ENCODE measurements at places on chromosomes 16 and 17.

- DNase-seq = no peak
Observed at GRCh38 chr16:57525761-57526160, 10.6 kb downstream of the CCDC102A start.

- DNase-seq = peak; percentile 72
Observed at GRCh38 chr16:55257966-55258613, 65.9 kb upstream of the IRX6 start.

DNA sequence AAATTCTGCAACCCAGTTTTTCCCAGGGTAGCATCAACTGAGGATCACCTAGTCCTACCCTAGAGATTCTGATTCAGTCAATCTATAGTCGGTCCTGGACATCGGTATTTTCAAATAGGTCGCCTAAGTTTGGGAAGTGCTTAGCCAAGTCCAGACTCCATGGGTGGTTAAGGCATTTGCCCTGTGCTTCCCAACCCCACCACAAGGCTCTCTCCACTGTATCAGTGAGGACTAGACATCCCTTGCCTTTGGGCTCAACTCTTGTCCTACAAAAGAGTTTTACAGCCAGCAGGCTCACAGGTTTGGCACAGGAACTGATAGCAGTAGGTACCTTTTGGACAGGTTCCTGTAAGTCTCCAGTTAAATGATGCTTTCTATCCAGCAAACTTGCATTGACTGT is 13.8 kb downstream of the HYDIN start:
- no peak for DNase-seq

DNA sequence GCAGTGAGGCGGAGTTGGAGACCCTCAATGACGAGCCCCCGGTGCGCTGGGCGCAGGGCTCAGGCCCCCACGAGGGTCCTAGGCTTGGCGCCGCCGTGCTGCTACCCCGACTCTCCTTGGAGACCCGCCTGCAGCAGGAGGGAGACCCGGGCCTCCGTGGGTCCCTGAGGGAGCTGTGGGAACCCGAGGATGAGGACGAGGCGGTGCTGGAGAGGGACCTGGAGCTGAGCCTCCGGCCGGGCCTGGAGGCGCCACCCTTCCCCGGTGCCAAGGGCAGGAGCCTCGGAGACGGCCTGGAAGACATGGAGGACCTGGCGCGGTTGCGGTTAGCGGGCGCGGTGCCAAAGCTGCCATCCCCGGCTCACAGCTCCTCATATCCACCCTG is 2.3 kb downstream of the MYO15B start:
- no peak for DNase-seq

GRCh38 chr16:84889066-84889465 is 69.3 kb downstream of the CRISPLD2 start:
- no peak for DNase-seq

- no peak for DNase-seq
Observed at GRCh38 chr17:10666906-10667305, 9.8 kb upstream of the MYH3 start.

DNA sequence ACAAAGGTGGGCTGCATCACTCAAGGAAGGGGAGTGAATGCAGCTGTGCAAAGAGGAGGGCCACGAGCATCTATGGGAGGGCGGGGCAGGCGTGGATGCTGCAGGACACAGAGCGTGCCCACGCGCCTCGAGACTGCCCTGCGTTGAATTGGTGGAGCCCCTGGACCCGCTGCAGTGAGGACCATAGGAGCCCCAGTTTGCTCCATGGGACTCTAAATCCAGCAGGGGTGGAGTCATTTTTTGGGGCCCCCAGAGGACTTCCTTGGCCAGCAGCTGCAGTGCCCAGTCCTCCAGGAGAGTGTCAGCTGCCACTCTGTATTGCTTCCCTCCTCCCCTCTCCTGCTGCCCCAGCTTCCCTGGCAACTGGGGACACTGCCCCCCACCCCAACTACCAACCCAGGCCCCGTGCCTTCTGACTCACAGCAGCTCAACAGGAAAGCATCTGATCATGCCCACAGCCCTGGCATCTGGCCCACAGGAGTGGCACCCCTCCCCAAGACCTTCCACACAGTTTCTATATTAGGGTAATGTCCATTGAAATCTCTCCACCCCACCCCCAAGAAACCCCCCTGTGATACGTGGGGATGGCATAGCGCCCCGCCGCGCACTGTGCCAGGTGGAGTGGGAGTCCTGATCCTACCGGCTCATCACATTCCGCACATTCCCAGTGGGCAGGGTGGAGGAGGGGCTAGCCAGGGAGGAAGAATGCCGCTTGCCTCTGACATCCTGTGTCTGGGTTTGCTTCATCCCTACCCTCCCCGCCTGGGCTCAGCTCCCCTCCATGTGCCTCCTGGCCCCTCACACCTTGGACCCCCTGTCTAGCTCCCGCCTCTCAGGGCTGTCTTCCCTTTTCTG is 27.8 kb upstream of the ITGA3 start:
- DNase-seq = no peak

- DNase-seq = peak; percentile 29
Observed at GRCh38 chr17:79843816-79844800, 4.9 kb upstream of the CBX4 start.

DNA sequence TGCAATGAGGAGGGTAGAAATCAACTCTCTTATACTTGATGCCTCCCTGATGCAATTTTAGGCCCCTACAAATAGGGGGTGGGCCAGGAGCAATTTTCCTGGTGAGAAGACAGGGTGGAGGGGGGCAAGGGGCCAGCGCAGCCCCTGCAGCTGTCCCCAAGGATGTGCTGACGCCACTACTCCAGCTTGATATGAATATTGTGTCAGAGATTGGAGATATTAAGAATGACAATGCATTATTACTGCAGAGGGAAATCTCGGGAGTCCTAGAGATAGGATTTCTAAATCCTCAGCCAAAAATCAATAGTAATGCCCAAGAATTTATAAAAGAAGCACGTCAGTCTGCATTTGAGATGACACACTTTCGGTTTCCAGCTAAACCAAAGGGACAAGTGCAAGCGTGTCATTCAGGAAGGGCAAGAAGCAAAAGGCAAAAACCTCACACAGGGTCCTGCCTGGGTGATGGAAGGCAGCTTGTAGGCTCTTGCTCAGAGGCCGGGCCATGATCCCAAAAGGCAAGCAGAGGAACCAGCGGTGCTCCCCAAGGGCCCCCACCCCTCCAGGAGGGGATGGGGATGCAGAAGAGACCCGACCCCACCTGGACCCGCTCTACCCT is 178.8 kb downstream of the C16orf78 start:
- DNase-seq = no peak

GRCh38 chr16:67241008-67241900 is 6.0 kb downstream of the FHOD1 start:
- DNase-seq = no peak

DNA sequence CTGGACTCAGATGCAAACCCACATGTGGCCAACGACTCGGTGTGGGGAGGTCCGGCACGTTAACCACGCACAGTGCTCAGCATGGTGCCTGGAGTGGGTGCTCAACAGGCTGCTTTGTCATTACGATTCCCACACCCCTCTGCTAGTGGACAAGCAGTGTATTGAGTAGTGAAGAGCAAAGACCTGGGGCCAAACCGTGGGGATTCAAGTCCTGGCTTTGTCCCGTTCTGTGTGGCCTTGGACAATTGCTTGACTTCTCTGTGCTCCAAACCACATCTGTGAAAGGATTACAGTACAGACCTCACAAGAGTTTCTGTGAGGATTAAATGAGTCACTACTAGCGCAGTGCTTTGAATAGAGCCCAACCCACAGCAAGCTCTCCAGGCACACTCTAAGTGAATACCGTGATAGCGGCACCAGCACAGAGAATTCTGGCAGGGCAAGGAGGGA is 33.8 kb downstream of the TRPV2 start:
- no peak for DNase-seq

DNA sequence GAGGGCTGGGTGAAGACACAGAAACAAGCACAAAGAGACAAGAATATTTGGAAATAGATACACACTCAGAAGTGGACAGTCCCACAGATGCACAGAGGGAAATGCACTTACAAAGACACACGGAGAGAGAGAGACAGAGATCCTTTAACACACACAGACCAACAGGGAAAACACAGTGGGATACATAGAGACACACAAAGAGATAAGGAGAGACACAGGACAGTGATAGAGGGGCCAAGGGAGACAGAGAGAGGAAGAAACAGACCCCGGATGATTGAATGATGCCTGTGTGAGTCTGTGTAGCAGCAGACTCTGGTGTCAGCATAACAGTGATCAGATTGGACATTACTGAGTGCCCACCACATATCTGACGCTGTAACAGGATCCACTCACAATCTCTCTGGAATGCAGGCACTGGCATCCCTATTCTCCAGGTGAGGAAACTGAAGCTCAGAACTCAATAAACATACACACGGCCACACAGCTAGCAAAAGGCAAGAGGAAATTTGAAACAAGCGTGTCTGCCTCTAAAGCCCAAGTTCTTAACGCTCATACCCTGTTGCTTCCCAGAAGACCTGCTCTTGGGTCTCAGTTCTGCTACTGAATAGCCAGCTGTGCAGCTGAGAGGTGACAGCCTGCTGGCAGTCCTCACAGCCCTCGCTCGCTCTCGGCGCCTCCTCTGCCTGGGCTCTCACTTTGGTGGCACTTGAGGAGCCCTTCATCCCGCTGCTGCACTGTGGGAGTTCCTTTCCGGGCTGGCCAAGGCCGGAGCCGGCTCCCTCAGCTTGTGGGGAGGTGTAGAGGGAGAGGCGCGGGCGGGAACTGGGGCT is 186.3 kb upstream of the NLRP1 start:
- no peak for DNase-seq

- no peak for DNase-seq
Observed at GRCh38 chr17:82548681-82549303, 29.3 kb downstream of the FOXK2 start.

DNA sequence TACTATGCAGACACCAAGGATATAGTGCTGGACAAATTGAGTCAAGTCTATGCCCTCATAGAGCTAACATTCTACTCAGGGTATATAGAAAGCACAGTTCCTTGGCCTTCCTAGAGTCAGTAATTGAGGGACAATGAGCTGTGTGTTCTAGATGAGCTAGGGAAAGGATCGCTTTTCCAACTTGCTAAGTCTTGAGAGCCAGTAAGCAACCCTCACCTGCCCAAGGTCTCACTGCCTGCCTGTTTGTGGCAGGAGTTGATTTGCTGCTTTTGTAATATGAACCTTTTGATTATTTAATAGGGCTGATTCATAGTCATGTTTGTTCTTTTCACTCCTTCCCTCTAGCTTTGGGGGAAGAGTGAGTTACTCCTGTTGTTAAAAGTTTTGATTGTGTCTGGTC is 6.5 kb downstream of the DDX42 start:
- DNase-seq = no peak

DNA sequence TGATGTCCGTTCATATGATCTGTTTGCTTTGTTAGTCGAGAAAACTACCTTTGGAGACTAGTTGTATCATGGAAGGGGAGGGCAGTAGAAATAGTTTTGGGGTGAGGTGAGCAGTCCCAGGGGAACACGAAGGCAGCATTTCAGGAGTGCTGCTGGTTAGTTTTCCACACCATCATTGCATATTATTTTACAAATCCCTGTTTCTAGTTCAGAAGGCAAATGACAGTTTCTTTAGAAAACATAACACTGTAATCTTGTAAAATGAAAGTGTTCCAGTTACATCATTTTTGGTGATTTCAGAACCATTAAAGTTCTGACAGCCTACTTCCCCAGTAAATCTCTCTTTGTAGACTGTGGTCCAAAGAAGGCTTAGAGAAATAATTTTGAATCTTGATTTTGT is 25.4 kb downstream of the BANP start:
- no peak for DNase-seq

DNA sequence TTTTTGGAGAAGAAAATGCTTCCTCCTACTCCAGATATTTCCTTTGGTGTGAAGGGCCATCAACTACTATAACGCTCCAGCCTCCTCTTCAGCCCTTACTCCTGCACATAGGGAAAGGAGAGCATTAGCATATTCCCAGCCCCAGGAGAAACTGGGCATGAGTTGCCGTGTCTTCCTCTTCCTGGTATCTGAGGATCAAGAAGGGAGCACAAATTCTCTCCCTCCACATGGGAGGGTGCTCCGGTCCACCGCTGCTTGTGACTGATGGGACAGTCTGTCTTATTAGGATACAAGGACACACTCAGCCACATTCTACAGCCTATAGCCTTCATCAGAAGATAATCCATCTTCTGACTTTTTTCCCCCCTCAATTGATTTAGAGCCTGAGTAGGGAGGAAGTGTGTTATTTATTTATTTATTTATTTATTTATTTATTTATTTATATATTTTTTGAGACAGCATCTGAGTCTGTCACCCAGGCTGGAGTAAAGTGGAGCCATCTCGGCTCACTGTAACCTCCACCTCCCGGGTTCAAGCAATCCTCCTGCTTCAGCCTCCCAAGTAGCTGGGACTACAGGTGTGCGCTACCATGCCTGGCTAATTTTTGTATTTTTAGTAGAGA is 16.6 kb upstream of the CYB5B start:
- no peak for DNase-seq

DNA sequence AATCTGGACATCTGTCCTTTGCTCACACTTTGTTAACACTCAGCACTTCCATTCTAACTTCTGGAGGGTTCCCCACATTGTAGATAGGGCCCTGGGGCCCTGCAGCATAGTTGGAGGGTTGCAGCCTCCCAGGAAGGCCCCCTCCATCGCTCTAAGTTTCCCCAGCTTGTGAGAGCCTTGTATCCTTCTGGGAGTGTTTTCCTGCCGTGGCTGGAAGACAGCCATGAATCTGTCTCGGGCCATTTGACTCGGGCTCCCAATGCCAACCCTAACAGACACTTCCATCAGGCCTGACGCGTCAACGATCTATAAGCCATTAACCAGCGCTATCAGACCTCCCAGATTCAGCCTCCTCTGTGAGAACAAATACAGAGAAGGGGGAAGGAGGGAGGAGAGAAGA is 263.7 kb upstream of the RPL38 start:
- DNase-seq = no peak

- DNase-seq = no peak
Observed at GRCh38 chr16:24784121-24784520, 54.7 kb downstream of the TNRC6A start.
